ENCODE measurements at places on chromosomes 5 and 9.
A peak's percentile ranks its signal among the peaks of the same experiment; 100 is the strongest.

DNA sequence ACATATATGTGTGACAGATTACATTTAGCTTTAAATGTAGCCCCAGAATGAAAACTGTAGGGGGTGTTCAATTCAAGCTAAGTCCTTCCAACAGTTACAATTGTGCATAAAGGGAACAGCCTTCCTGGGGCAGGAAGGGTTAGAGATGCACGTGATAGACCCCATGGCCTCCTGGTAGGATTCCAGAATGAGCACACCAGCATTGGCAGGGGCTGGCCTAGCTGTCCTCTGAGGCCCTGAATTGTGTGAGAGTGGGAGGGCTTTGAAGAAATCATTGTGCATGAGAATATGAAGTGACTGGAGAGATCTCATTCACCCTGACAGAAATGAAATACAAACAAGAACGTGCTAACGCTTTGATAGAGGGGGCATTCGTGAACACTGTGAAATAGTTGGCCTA lies 663.8 kb upstream of the KLF4 start:
- DNase-seq = no peak

GRCh38 chr9:93244101-93244500 lies 60.2 kb downstream of the WNK2 start:
- DNase-seq = no peak

- no peak for DNase-seq
Measured at GRCh38 chr9:124007565-124008302, 3.8 kb upstream of the LHX2 start.

DNA sequence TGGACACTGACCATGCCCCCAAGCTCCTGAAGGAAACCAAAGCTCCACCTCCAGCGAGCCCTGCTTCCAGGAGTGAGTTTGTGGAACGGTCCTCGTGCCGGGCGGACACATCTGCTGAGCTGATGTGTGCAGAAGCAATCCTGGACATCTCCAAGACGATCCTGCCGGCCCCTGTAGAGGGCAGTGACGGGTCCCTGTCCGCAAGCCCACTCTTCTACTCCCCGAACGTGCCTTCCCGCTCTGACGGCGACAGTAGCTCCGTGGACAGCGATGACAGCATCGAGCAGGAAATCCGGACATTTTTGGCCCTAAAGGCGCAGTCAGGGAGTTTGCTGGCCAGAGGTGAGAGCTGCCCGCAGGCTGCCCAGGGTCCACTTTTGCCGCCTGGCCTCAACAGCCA lies 6.2 kb downstream of the PPP1R26 start:
- no peak for DNase-seq

- DNase-seq = no peak
Measured at GRCh38 chr9:137171149-137171900, 531 bp downstream of the TMEM210 start.

DNA sequence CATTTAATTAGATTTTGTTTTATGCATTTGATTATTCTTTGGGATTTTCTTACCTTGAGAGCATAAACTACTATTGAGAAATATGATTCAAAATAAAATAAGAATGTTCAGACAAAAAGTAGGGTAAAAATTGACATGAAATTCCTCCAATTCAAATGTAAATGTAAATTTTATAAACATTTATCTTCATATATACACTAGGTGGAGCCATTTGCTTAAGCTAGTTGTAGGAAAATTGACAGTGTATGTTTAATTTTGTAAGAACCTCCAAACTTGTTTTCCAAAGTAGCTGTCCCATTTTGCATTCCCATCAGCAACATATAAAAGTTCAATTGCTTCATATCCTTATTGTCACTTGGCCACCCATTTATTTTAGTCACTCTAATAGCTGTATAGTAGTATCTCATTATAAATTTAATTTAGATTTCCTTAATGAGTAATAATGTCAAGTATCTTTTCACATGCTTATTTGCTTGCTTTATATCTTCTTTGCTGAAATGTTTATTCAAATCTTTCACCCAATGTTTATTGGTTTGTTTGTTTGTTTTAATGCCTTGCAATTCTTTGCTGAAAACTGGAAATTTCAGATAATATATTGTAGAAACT lies 37.6 kb upstream of the SLCO6A1 start:
- DNase-seq = peak; percentile 11

GRCh38 chr5:146395193-146395592 lies 51.9 kb upstream of the TCERG1 start:
- no peak for DNase-seq

GRCh38 chr5:165508286-165508685 lies 2002.9 kb downstream of the MAT2B start:
- DNase-seq = peak; percentile 2

DNA sequence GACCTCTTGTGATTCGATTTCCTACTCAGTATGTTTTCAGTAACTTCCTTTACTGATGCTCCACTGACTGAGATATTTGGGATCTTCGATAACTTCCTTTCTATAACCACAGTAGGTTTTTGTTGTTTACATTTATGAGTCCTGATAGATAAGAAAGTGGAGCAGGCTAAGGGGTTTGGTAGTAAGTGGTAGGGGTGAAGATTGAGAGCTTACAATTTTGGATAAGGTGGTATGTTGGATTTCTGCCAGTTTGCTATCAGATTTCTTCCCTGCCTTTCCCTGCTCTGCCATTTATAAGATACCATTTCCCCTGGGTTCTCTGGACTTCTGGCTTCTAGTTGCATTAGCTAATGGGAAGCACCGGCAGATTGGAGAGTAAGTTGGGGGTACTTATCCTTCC lies 7.9 kb upstream of the NDUFS4 start:
- DNase-seq = no peak

DNA sequence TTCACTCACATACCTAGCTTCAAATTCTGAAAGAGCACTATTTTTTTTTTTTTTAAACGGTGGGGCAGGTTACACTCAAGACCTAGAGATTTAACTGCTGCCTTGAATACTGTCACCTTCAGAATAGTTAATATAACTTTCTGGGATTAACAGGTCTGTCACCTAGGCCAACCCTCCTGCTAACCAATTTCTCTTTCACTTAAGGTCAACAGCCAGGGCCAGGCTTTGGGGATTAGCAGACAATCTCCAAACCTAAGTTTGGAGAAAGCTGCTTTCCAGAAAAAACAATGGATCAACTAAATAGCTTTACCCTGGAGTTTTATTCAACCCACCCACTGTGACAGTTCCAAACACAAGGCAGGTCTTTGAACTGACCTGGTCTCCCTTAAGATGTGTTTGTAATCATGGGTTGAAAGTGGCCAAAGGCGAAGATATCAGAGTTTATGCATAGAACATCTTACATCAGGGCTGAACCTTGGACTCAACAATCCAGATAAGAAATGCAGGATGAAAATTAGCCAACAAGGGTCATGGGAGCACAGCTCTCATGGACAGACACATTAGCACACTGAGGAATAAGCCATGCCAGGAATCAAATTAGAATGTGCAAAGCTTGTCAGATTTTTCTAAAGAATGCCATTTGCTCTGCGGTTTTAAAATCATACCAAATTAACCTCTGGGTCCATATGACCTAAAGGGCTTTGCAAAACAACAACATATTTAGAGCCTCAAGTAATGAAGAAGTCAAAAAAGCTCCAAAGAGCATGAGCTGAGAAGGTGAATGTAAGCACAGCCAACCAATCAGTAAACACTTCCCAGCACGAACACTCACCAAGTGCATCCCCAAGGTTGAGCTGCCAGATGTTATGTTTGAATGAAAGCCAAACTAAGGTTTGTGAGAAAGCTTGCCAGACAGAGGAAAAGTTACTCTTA lies 538.5 kb upstream of the DMAC1 start:
- DNase-seq = no peak

DNA sequence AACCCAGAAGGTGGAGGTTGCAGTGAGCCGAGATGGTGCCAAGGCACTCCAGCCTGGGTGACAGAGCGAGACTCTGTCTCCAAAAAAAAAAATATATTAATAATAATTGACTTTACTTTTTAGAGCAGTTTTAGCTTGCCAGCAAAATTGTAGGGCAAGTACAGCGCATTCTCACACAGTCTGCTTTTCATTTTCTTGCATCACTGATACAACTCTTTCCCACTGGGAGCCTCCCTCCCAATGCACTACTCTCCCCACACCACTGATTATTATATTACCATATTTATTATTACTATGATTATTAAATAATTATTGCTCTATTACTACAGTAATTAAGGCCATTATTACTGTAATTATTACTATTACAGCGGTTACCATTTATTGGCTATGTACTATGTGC lies 212.8 kb downstream of the GNA14 start:
- DNase-seq = no peak
